ENCODE measurements at places on chromosomes 7 and 10.

DNA sequence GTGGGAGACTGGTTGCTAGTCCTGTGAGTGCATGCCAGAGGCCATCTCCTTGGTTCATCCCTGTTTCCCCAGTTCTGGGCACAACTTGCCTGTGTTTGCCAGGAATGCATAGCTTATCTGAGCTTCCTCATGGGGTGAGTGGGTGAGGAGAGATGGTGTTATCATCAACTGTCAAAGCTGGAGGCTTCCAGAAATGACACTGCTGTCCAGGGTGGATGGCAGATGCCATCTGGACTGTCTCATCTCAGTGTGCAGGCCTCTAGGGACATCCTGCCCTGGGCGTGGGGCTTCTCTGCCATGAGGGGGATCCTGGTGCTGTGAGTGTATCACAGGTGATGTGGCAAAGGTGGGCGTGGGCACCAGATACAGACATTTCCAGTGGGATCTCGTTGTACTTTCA lies 328.6 kb downstream of the DPP6 start:
- DNase-seq = no peak

GRCh38 chr7:122199171-122199570 lies 55.1 kb upstream of the AASS start:
- DNase-seq = no peak

GRCh38 chr10:70662362-70663220 lies 9.7 kb upstream of the ADAMTS14 start:
- no peak for DNase-seq

GRCh38 chr10:83849150-83849549 lies 290.2 kb upstream of the GHITM start:
- no peak for DNase-seq

DNA sequence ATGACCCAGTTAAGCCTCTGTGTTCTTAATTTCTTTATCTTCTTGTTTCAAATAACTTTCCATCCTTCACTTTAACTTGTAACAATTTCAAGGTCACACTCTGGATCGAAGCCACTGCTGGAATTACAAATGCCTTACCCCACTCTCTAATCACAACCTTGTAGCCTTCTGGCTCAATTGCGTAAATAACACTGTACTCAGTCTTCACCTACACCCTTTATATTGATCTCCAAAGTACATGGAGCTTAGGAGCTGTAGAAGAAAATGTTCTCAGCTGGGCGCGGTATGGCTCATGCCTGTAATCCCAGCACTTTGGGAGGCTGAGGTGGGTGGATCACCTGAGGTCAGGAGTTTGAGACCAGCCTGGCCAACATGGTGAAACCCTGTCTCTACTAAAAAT lies 164.3 kb upstream of the NPSR1 start:
- DNase-seq = no peak

DNA sequence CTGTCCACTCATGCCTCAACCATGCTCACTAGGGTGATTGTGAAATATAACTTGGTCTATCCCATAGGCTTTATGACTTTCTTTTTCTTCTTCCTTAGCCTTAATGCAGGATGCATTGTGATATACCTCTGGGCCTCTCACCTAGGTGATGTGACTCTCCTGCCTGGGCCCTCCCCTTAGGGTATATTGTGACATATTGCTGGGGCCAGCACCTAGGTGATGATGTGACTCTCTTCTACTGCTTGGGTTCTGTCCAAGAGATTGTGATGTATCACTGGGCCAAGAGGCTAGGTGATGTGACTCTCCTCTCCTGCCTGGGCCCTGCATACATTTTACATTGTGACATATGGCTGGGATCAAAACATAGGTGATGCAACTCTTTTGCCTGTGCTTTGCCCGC lies 14.7 kb upstream of the ZNF107 start:
- DNase-seq = no peak

DNA sequence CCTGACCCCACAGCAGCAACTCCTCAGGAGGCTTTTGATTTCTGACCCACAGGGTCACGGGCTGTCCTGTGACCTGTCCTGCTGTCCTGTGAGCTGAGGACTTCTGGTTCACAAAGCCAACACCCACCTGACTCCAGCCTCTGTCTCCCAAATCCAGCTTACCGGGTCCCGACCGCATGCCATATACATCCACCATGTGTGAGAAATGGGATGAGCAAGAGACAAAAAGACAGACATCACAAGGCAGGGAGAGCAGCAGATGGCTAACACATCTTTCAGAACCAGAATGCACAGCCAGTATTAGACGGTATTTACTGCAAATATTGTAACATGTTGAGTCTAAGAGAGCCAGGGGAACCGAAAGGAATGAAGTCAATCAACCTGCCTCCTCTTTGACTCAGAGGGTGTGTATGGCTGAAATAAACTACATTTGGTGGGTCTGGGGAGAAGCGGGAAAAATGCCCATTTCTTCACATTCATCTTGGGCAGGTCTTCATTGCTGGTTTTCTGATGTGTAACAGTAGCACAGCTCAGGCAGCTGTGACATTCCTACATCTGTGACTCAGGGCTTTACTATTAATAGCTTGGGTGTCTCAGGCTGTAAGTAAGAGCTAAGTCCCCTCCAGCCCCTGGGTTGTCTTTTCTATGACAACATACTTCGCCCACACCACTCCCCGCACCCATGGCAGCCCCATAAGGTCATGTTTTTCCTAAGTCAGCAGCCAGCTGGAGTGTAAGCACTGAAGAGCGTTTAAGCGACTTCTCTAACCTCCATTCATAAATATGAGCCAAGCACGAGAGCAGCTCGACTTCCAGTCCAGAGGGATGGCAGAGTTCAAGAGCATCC lies 25.0 kb downstream of the ABLIM1 start:
- DNase-seq = no peak

- peak; percentile 57 for DNase-seq
Observed at GRCh38 chr10:68096913-68097516, 12.3 kb upstream of the MYPN start.

GRCh38 chr10:96324447-96324846 lies 20.2 kb downstream of the DNTT start:
- DNase-seq = no peak

DNA sequence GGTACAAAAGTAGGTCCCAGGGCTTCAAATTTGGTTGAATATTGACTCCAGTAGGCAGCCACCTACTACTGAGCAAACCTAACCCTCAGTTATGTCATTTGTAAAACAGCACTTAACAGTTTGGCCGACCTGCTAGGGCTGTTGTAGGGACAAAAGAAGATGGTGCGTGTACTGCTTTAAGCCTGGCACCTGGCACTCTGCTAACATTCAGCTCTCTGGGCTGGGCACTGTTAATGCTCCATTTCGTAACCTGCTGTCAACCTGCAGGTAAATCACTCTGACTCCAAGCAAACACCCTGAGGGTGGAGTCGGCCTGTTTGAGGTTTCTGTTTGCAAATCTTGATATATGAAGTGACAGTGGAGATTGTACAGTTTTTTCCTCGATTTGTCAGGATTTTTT lies 7.2 kb downstream of the ZKSCAN1 start:
- no peak for DNase-seq

DNA sequence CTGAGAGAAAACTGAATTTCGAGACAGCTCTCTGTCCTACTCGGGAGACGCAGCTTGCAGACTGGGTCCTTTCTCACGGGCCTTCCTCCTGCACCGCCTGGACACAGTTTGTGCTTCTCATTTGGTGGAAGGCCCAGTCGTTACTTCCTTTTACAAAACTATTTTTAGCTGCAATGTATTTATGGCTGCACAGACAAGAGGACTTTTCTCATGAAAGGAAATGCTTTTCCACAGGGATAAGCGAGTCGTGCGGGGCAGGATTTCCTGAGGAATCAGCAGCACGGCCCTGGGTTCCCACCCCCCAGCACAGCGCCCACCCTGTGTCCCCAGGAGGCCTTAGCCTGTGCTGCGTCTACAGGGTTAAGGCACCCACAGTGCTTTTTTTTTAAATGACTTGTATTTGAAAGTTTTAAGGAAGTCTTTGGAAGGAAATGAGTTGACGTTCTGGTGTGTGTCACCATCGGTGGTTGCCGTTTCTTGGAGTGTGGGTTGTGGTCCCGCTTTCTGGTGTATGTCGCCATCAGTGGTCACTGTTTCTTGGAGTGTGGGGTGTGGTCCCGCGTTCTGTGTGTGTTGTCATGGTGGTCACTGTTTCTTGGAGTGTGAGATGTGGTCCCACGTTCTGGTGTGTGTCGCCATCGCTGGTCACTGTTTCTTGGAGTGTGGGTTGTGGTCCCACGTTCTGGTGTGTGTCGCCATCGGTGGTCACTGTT lies 50.9 kb downstream of the INPP5A start:
- no peak for DNase-seq

DNA sequence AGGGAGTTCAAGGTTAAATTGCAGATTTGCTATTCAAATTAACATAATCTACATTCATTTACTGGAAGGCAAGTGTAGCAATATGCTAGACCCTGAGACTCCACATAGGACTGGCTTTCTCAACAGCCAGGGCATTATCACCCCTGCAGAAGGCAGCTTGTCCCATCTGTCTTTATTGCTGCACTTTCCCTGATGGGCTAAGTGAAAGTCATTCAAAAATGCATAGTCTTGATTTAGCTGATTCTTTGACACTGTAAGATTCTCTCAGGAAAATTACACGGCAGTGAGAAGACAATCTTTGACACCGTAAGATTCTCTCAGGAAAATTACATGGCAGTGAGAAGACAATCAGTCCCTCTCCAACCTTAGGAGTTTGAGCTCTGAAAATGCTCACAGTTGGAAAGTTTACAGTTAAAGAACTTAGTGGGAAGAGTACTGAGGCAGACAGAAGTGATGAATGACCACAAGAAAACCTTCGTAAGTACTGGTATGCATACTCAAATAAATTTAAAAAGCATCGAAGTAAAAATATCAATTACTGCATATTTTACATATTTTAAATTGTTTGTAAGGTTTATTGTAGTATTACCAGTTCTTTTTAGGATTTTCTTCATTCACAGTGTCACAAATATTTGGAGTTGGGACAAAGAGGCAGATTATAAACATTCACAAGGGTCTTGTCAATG lies 88.9 kb downstream of the RAPGEF5 start:
- no peak for DNase-seq

GRCh38 chr7:39923091-39923490 lies 27.0 kb upstream of the CDK13 start:
- no peak for DNase-seq

DNA sequence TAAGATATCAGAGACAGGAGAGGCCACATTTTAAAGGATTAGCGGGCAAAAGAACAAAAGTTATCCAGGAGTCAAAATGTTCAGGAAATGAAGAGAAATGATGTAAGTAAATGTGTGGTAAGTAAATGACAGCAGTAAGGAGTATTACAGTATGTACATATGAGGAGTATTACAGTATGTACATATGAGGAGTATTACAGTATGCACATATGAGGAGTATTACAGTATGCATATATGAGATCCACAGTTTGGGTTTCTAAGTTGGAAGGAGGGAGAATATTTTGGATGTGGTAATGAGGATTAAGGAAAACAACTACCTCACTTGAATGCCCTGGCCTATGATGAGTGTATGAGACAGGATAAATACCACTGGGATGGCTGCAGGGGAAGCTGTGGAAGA lies 192.4 kb upstream of the DGKB start:
- DNase-seq = no peak

DNA sequence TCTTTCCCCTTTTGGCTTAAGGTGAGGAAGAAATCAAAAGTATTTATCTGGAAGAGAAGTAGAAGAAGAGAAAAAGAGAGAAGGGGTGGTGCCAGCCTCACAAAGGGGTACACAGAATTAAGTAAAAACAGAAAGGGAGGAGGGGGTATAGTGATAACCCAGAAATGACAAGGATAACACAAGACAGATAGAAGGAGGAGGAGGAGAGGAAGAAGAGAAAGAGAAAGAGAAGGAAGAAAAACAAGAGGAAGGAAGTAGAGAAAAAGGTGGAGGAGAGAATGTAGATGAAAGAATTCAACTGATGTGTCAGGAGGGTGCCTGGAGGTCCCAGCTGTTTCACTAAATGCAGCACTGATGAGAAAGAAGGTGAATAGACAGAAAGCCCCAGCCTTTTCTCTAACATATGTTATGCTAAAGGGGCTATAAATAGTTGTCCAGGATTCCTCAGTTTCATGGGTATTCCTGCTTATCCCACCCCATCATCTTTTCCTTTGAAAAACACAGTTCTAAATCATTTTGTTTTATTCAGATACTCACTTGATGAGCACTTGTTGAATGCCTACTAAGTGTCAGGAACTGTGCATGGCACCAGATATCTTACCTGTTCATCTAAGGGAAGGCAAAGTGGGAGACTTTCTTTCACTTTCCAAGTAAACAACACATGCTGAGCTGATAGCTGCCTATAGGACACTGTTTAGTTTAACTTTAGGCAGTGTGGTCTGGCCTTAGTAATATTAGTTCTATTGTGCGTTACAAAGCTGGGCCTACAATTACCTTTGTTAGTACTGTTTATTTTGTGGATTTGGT lies 8.0 kb downstream of the SEMA3E start:
- DNase-seq = no peak

GRCh38 chr10:64594072-64594471 lies 1072.9 kb downstream of the REEP3 start:
- DNase-seq = no peak

All from smooth muscle cell of the brain vasculature (primary cell).